ENCODE measurements at places on chromosomes 16 and 17.

DNA sequence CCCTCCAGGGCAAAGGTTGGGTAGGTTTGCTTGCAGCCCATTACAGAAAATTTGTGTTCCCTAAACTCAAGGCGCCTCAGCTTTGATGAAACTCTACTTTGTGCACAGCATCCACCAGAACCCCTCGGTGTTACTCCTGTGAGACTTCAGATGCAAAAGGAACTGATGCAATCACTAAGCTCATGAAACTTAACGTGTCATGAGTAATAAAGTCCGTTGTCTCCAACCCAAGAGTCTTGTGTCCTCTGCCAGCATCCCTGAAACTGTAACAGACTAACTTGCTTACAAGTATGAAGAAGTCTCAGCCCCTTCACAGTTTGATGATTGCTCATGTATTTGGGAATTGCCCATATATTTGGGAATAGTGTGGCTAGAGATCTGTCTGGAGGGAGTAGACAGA lies 74.8 kb upstream of the MARCHF10 start:
- peak; percentile 44 for DNase-seq

DNA sequence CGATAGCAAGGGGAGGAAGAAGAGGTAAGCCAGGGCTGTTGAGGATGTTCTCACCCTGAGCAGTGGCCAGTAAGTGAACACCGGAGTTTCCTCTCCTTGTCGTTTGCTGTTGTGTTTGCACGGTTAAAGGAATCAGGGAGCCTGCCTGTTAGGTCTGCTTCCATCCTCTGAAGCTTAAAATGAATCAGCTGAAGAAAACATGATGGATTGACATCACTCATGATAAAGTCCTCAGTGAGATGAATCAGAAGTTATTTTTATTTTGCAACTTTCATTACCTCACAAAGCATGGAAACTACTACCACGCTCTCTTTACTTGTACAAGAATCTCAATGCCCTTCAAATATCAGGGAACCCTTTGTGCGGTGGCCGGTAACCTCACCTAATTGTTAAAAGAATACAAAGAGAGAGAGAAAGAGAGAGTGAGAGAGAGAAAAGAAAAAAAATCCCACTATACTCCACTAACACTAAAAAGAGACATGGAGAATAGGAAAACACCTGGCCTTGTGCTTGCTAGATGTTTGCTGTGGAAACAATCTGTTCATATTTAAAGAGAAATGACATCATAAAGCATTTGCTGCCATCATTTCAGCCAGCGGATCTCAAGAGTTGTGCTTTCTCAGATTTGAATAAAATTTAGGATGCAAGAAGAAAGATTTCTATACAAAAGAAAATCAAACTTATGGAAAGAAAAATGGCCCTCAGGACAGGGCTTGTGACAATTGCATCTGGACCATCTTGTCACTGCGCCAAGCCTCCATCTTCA lies 441.6 kb upstream of the SALL1 start:
- no peak for DNase-seq

DNA sequence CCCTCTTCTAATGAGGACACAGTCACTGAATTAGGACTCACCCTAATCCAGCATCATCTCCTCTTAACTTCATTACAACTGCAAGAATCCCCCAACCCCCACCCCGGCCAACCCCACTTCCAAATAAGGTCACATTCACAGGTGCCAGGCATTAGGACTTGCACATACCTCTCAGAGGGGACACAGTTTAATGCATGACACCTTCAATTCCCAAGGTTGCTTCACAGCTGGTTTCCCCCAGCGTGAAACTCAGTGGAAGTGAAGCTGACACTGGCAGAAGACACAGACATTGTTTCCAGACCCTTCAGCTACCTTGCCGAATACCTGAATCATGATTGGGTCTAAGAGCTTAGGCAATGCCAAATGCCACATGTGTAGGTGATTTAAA lies 217.0 kb upstream of the DYNLRB2 start:
- no peak for DNase-seq

DNA sequence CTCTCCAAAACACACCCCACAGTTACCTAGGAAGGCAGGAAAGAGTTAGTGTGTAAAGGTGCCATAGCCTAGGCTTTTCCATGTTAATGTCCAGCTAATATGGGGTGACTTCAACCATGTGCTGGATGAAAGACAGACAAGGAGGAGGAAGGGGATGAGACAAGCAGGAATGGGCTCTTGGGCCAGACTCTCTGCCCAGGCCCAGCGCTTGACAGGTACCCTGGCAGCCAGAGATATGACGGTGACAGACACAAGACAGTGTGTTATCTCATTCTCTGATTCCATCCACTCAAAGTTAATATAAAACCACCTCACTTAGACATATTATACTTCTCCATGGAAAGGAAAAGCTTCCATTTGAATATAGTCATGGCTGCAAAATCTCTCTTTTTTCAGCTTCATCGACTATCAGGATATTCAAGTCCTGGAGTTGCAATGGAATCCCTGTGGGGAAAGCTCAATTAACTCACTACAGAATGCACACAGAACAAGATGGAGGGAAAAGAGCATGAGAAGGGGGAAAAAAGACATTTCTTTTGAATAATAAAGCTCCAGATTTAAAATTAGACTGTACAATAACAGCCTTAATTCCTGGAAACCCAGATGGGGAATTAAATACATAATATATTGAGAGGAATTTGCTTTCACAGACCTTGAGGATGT lies 596.7 kb downstream of the TOX3 start:
- no peak for DNase-seq

GRCh38 chr16:84526794-84527531 lies 22.5 kb upstream of the MEAK7 start:
- DNase-seq: peak; percentile 35

DNA sequence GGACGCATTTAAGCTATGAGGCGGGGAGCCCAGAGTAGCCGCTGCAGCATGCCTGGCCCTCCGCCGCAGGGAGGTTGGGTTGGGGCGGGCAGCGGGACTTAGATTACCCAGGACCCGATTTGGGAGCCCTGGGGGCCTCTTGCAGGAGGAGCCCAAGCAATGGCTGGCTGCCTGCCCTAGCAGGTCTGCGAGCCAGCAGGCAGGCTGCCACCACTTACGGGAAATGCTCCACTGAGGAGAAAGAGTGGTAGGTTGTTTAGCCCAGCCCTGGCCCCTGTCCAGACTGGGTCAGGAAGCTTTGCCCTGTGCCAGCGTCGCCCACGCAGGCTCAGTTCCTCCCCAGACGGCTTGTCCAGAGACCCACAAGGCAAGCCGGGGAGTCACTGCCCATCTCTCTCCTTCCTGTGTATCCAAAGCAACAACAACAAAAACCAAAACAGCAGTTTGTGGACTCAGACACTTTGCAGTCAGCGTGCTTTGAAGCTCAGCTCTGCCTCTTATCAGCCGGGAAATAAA lies 10.3 kb upstream of the TVP23A start:
- DNase-seq: peak; percentile 43

DNA sequence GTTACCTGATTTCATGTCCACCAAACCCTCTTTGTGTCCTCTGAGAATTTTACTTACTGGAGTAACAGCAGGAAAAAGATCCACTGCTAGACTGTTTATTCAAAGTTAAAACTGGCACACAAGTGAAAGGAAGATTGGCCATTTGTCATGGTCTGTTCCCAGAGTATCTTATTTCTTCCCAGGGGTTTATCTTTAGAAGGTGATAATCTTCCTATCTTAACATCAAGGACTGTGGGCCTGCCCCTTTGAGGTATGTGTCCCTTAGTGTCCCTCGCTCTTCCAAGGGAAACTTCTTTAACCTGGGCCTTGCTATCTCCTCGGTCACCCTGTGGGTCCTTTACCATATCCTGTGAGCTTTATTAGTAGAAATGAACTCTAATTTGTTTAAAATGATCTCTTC lies 49.7 kb downstream of the ARHGAP44 start:
- no peak for DNase-seq

GRCh38 chr16:50265260-50265659 lies 1.1 kb upstream of the ADCY7 start:
- no peak for DNase-seq

- DNase-seq: no peak
Observed at GRCh38 chr17:77146882-77147281, 6.1 kb downstream of the SEC14L1 start.

GRCh38 chr16:46736695-46737094 lies 11.4 kb downstream of the MYLK3 start:
- DNase-seq: no peak

DNA sequence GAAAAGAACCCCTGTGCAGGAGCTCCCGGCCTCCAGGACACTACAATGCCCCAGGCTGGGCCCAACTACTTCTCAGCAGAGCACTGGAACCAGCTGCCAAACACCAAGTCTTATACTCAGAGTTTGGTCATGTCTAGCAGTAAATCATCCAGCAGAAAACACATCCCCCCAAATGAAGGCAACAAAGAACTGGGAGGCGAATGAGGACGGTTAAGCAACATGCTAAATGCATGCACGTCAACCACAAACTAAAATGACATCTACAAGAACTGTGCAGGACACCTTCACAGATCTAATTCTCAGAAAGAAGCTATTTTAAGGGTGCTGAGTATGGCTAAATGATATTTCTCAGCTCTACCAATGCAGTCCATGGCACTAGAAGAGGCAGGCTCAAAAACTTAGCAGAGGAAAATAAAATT lies 7.6 kb upstream of the IRX5 start:
- no peak for DNase-seq

DNA sequence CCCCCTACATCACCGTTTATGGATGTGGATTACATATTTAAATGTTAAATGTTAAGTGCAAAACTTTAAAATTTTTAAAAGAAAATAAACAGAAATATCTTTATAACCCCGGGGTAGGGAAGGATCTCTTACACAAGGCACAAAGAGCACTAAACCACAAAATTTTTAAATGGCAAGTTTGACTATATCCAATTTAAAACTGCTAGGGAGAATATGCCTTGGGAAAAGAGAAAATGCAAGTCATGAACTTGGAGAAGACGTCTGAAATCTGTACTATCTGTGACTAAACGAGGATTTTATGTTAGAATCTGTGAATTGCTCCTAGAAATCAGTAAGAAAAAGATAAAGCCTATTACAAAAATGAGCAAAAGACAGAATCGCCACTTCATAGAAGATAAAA lies 28.7 kb upstream of the SLFN13 start:
- DNase-seq: no peak

DNA sequence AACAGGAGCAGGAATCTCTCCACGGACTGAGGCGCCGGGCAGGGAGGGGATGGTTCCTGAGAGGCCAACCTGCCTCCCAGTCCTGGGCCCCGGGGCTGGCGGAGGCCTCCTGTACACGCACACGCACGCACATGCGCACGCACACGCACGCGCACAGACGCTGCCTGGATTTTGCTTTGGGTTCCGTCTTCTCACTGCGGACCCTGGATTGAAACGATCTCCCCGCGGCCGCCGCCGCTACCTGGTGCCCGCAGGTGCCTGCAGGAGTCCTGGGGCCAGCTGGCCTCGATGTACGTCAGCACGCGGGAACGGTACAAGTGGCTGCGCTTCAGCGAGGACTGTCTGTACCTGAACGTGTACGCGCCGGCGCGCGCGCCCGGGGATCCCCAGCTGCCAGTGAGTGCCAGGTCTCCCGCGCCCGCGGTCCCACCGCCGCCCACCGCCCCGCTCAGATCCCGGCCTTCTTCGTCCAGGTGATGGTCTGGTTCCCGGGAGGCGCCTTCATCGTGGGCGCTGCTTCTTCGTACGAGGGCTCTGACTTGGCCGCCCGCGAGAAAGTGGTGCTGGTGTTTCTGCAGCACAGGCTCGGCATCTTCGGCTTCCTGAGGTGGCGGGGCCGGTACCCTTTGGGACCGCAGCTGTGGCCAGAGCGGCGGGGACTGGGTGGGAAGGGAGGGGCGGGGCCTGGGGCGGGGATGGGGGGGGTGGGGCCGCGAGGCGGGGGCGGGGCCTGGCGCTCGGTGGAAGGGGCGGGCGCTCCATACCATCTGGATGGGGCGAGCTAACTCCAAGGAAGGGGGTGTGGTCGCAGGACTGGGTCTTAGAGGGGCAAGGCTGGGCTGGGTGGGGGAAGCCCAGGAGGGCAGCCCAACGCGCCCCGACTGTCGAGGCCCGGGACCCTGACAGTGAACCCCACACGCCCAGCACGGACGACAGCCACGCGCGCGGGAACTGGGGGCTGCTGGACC lies 12.3 kb downstream of the CES4A start:
- no peak for DNase-seq

GRCh38 chr17:82050761-82051641 lies 610 bp downstream of the RFNG start:
- DNase-seq: peak; percentile 29

DNA sequence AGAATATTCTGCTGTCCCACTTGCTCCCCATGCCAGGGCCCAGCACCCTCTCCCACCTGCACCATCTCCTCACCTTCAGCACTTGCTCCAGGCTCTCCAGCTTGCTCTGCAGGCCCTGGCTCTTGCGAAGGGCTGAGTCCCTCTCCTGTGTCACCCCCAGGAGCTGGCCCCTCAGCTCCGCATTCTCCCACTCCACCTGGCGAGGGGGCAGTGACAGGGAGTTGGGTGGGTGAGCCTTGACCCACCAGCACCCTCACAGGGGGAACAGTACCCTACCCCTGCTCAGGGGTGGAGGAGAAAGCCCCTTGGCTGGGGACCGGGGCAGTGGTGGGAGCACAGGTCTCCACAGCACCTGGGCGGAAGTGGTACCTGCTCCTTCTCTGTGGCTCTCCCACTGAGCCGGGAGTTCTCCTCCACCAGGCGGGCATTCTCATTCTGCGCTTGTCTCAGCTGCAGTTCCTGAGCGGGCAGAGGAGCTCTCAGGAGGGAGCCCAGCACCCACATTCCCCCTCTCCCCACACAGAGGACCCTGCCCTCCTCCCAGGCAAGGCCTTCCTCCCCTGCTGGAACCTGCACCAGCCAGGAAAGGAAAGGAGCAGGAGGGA lies 5.9 kb downstream of the TSPOAP1 start:
- DNase-seq: no peak

- DNase-seq: no peak
Observed at GRCh38 chr17:80681215-80681614, 136.6 kb downstream of the RPTOR start.

- DNase-seq: no peak
Observed at GRCh38 chr17:52451294-52451861, 292.9 kb upstream of the CA10 start.

- no peak for DNase-seq
Observed at GRCh38 chr17:82973456-82974135, 105.8 kb upstream of the METRNL start.

- no peak for DNase-seq
Observed at GRCh38 chr17:33202021-33202420, 91.1 kb downstream of the ASIC2 start.
